Stimulated activated CD4-positive, alpha-beta T cell treated with anti-CD3 and anti-CD28 coated beads, Interleukin-4, amount 100 ng/mL, for 1 hour (primary cell): ENCODE measurements at places on chromosomes 13 and 19.

DNA sequence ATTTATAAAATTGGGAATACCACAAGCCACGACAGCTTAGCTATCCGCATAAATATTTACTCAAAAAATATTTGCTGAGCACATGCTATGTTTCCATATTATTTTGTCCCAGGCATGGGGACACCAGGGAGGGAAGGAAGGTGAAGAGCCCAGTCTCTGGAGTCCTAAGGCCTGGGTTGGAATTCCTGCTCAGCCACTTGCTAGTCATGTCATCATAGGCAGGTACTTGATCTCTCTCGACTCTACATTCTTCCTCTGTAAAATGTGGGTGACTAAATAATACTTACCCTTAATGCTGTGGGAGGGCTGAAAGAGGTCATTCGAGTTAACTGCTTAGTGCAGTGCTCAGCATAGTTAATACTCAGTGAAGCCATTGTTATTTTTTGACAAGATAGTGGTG lies 4.3 kb upstream of the RNASEH2B start:
- DNase-seq = no peak

- no peak for DNase-seq
Measured at GRCh38 chr19:2758601-2759313, 18.9 kb upstream of the SLC39A3 start.

DNA sequence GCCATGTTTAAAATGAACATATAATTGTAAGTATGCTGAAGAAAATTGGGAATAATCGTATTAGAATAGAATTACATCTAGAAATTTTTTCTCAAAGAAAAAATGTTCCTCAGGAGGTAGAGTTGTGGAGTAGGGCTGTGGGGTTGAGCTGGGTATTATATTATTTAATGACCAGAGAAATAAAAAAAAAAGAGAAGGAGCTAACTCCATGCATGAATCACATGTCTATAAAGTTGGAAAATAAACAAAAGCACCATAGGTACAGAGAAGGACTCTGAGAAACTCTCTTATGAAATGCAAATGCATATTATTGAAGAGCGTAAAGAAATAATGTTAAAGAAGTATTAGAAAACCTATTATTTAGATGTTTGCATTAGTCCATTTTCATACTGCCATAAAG lies 405.5 kb downstream of the EFNB2 start:
- no peak for DNase-seq

GRCh38 chr19:37930416-37930815 lies 23.4 kb downstream of the SIPA1L3 start:
- no peak for DNase-seq

DNA sequence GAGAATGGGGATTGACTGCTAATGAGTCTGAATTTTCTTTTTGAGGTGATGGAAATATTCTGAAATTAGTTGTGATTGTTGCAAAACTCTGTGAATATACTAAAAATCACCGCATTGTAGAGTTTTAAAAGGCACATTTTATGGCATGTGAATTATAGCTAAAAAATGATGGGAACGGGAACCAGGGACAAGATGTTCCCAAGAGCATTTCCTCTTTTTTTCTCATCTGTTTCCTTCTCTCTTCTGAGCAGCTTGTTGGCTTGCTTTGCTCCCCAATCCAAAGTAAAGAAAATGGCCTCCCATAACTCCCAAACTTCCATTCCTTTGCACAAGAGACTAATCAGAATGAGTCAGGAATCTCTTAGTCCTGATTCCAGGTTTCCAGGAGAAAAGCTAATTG lies 459.2 kb downstream of the TSHZ3 start:
- no peak for DNase-seq

DNA sequence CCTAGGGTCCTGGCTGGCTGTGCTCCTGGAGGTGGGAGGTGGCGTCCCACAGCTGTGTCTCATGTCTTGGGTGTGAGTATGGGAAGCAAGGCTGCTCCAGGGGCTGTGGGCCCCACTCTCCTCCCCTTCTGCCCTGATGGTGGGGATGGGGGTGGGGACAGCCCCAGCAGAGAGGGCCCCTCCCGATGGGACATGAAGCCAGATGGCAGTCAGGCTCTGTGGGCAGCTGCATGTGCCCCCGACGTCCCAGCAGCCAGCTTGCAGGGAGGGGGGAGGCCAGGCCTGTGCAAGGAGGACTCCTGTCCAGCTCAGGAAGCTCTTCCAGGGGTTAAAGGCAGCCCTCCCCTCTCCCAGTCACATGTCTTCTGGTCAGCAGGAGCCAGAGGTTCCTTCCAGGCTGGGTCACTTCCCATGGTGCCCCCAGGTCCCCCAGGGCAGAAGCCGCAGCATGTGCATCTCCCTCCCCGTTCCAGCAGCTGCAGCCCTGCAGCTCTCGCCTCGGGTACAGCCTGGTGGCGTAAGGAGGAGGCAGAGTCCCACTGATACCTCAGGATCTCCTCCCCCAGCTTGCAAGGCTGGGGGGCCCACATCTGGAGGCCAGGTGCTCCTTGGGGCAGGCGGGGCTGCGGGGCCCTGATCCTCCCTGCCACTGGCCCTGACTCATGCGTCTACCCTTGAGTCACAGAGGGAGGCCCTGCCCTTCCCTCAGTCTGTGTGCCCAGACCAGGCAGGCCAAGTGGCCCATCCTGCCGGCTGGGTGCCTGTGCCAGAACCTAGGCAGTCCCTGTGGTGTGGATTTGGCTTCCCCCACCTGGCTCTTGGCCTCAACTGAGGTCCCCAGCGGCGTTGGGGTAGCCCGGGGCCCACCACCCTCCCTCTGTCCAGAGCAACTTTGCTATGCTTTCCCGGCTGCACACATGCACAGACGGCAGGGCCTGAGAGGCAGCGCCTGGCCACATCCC lies 13.0 kb downstream of the YIPF2 start:
- no peak for DNase-seq

GRCh38 chr19:15317392-15318071 lies 14.8 kb downstream of the BRD4 start:
- no peak for DNase-seq

GRCh38 chr13:30600496-30600895 lies 17.2 kb upstream of the USPL1 start:
- no peak for DNase-seq

- DNase-seq = no peak
Measured at GRCh38 chr19:2336528-2337328, 8.2 kb downstream of the SPPL2B start.

DNA sequence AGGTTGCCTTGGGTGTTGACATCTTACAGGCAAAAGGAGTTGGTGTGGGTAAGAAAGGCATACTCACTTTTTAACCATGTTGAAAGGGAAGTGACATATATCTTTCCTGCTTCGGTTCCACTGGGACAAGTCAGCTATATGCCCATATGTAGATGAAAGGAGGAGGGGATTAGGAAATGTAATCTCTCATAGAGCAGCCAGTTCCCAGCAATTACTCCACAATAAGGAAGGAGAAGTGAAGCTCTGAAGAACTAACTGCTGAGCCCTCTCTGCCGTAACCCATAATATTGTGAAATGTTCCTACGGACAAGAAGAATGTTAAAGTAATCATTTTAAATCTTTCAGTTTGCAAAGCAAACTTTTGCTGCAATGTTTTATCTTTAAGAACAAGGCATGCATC lies 82.2 kb downstream of the EDNRB start:
- no peak for DNase-seq

DNA sequence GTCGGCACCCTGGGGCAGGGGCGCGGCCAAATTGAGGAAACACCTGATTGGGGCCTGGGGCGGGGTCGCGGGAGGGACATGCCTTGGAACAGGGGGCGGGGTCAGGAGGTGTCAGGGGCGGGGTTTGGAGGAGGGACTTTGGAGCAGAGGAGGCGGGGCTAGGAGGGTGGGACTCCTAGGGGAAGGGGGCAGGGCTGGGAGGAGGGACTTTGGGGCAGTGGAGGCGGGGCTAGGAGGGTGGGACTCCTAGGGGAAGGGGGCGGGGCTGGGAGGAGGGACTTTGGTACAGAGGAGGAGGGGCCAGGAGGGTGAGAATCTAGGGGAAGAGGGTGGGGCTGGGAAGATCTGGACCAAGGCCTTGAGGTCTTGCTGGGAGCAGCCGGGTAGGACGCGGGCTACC lies 21.9 kb downstream of the GRIN2D start:
- peak; percentile 67 for DNase-seq

GRCh38 chr13:26280295-26280694 lies 26.4 kb downstream of the CDK8 start:
- DNase-seq = no peak

DNA sequence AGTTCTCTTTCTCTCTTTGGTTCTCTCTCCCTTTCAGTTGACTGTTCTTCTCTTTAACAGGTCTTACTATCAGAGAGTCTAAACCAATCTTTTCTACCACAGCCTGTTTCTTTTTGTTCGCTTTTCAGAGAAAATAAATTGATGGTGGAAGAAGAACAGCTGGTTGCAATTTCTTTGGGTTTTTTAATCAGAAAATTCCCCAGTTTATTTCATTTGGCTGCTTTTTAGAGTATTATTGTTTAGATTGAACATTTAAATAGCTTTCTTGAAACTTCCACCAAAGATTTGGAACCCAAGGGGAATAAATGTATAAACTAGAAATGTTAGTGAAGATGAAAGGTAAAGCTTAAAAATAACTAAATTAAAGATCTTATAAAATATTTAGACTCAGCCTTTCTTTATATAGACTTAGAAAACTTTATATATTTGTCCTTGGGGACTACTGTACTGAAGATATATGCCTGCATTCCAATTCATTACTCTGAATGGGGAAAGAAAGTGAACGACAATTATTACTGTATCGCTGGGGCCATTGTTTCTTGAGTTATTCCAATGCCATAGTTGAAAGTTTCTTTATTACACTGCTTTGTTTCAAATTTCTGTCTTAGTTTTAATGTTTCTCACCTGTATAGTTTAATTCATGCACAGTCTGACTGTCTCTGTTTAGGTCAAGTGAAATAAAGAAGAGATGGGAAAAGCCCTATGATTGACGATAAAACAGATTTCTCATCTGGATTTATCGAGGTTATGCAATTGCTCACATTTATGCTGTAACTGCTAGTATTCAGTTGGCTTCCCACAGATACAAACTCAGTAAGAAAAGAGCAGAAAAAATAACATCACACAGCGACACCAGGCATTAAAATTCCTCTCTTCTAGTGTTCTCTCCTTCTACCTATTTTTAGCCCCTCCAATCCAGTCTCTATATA lies 169.4 kb upstream of the CSNK1A1L start:
- DNase-seq = no peak

DNA sequence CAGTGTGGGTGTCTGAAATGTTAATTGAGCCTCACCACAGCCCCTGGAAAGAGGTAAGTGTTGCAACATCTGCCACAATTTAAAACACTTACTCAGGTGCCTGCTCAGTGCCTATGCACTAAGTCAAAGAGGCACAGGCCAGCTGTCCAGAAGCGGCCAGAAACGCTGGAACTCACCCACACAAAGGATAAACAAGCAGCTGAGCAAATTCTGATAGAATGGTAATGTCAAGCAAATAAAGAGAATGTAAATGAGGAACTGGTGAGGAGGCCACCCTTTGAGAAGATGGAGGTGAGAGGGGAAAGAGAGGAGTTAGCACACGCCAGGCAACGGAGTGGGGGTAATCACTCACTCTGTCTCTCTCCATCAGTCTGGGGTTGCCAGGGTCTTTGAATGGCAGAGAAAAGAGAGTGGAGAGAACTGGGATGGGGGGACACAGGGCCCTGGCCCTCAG lies 67.7 kb upstream of the SERP2 start:
- DNase-seq = no peak

DNA sequence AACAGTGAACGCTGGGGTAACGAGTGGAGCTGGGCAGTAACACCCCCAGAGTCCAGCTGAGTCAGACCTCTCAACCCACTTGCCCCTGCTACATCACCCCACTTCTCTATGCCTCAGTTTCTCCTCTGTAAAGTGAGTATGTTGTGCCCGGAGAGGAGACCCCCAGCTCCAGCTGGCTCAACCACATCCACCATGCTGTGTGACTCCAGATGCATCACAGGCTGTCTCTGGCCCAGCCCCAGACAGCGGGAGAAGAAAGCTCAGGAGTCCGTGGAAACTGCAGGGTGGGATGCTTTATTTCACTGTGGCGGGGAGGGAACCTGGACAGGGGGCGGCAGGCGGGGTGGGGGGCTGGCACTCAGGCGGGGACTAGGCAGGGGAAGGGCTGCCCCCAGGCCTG lies 9.6 kb upstream of the ELL start:
- DNase-seq = no peak

- no peak for DNase-seq
Measured at GRCh38 chr19:19551853-19552192, 13.8 kb downstream of the CILP2 start.

GRCh38 chr19:32415669-32416068 lies 10.1 kb downstream of the DPY19L3 start:
- no peak for DNase-seq

DNA sequence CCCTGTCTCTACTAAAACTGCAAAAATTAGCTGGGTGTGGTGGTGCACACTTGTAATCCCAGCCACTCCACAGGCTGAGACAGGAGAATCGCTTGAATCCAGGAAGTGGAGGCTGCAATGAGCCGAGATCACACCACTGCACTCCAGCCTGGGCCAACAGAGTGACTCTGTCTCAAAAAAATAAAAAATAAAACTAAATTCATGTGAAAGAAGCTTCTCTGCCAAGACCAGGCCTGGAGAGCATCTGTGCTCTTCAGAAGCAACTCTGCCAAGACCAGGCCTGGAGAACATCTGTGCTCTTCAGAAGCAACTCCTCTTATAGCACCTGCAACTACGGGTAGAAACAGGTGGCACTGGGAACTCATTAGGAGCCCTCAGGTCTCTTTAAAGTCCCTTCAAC lies 37.7 kb downstream of the CRYL1 start:
- DNase-seq = no peak

- no peak for DNase-seq
Measured at GRCh38 chr13:50760751-50761150, 82.7 kb downstream of the DLEU7 start.

DNA sequence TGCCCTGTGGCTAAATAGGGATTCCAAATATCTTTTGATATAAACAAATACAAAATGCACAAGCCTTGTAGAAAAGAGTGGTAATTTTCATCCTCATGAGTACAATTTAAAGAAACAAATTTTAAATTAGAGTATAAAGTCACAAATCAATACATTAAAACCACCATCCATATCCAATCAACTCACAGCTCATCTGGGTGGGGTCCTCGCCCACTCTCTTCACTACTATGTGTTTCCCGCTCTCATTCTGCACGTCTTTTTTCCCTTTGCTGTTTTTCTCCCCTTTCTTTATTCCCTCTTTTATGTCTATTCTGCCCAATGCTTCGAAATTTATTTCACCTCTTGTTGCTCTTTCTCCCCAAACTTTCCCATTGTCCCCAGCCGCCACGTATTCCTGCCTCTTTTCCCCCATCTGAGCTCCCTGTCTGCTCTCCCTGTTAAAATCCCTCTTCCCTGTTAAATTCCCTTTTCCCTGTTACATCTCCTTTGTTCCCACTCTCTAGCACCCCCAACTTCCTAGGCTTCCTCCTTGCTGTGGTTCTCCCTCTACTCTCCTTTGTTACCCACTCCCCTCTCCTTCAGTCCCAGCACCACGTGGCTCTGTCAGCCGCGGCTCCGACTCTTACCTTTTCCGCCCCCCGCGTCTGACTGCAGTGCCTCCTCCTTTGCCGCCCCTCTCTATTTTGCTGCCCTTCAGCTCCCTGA lies 1.3 kb downstream of the ZNF616 start:
- DNase-seq = peak; percentile 35
